ENCODE measurements at places on chromosomes 6 and 20. TPM values are rescaled to one million over a fixed set of nuclear protein-coding genes. Genes with fewer than 3 reads are reported as not detected.

UNC5CL gene
- 0.30 TPM for total RNA-seq

GRCh38 chr6:144722154-144722737 lies 437.1 kb downstream of the UTRN start:
- no peak for DNase-seq

CLPSL2 gene
- total RNA-seq: not detected

GRCh38 chr20:32442630-32443373 lies 84.7 kb downstream of the ASXL1 start:
- no peak for DNase-seq

KIF25 gene
- total RNA-seq: not detected

DNA sequence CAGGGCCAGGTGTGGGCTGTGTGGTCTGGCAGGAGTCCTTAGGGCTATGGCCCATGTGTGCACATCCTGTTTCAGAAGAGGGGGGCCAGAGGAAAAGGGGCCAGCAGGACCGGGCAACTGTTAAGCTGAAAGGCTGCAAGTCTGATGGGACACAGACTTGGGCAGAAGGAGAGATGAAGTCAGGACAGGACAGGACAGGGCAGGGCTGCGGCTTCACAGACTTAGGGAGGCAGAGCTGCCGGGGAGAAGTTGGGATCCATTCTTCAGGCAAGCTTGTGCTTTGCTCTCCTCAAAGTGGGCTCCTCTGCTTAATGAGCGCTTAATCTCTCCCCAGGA lies 28.7 kb downstream of the MOCS1 start:
- no peak for DNase-seq

DNA sequence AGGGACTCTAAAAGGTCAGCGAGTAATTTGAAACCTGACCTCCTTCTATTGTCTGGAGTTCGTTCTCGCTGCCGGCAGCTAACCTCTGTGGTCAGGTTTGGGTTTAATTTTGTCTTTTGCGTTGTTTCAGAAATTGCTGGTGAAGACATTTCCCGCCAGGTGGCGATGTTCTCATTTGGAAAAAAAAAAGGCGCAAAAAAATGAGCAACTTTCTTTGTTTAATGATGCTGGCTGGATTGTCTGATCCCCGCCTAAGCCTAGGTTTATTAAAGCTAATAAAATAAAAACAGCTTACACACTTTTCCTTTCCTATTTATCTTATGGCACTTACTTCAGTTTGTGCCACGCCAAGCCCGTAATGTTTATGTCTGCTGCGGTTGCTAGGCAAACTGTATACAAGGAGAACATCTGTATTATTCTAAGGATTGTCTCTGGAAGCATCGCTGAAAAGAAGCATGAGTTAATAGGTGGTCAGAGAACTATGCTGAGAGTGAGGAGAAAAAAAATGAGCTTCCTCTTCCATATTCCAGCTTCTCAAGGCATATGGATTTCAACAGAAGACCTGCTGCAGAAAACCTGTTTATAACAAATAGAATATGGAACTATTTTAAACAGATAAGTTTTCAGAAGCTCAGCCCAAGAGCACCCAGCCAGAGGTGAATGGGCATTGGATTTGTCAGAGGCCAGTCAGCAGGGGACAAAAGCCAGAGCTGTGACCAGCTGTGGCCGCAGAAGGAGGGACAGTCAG lies 205.7 kb downstream of the DOK5 start:
- DNase-seq: peak; percentile 65

GRCh38 chr6:41722969-41723529 lies 12.4 kb downstream of the TFEB start:
- no peak for DNase-seq

- no peak for DNase-seq
Observed at GRCh38 chr6:54988576-54988975, 142.0 kb downstream of the FAM83B start.

- no peak for DNase-seq
Observed at GRCh38 chr6:130982941-130983456, 80.0 kb downstream of the EPB41L2 start.

DNA sequence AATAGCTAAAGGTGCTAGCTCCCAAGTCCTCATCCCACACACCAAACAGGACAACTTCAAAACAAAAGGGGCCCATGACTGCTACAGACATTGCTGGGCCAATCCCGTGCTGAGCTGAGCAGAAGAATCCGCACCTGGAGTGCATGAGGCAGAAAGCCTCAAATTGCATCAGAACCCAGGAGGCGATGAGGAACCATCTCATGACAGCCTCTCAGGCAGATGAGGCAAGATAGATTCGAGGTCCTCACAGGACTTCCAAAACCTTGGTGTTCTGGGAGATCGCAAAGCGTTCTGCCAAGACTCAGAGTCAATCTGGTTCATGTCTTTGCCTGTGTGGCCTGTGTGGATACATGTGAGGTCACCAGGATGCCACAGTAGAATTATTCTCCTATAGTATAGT lies 32.8 kb upstream of the SSTR4 start:
- no peak for DNase-seq

DNA sequence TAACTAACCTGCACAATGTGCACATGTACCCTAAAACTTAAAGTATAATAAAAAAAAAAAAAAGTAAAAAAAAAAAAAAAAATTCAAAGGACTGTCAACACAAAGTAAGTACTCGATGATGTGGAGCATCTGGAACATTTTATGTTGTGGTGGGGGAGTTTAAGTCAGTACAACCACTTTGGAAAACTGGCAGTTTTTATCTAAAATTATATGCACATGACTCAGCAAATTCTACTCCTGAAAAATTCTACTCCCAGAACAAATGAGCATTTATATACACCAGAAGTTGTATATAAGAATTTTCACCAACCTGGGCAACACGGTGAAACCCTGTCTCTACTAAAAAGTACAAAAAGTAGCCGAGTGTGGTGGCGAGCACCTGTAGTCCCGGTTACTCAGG lies 36.9 kb upstream of the CCDC28A start:
- DNase-seq: no peak

Measured in skin of body (tissue), 3 donors.